ENCODE measurements at places on chromosomes 2 and 18.

DNA sequence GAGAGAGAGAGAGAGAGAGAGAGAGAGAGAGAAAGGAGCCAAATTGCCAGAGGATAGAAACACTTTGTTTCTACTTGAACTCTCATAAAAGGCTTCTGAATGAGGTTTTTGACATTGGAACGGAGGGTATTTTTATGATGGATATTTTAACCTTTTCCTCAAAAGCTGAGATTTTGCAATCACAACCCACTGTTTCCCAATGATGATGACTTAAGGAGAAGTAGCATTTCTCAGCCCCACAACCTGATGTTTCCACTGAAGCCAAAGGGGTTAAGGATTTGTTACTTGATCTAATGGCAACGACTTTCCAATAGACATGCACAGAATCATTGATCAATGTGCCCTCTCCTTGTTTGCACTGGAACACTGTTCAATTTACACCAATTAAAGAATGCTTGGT is 67.1 kb upstream of the POU3F3 start:
- no peak for DNase-seq

DNA sequence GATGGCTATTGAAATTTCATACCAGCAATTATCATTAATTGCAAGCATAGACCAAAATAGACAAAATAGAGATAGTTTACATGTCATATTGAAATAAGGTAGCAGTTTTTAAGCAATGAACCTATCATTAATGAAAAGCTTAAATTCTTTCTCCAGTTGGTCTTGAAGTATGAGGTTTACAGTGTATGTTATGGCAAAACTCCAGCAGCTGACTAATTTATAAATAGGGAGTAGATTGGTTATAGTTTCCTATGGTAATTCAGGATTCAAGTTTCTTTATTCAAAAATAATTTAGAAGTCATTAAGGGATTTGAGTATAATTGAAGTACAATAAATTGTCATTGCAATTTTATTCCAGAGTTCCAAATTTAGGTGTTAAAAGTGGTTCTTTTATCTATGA is 69.6 kb upstream of the COL5A2 start:
- DNase-seq, result no peak

- no peak for DNase-seq
Measured at GRCh38 chr2:85635636-85636035, 19.6 kb downstream of the USP39 start.

GRCh38 chr18:12038082-12038638 is 55.5 kb upstream of the ANKRD62 start:
- DNase-seq, result no peak

DNA sequence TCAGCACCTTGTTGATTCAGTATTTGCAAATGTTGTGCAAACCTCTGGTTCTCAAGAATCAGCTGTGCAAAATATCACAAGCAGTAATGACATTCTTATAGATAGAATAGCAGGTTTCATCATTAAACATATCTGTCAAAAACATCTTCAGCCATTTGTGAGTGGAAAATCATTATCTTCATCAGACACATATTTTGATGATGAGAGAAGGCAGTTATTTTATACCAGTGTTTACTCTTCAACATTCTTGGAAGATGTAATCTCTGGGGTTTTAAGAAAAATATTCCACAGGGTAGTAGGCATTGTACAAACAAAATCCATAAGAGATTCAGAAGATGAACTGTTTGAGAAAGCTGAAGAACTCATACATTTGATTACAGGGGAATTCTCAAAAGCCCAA is 64.3 kb downstream of the FSIP2 start:
- no peak for DNase-seq

DNA sequence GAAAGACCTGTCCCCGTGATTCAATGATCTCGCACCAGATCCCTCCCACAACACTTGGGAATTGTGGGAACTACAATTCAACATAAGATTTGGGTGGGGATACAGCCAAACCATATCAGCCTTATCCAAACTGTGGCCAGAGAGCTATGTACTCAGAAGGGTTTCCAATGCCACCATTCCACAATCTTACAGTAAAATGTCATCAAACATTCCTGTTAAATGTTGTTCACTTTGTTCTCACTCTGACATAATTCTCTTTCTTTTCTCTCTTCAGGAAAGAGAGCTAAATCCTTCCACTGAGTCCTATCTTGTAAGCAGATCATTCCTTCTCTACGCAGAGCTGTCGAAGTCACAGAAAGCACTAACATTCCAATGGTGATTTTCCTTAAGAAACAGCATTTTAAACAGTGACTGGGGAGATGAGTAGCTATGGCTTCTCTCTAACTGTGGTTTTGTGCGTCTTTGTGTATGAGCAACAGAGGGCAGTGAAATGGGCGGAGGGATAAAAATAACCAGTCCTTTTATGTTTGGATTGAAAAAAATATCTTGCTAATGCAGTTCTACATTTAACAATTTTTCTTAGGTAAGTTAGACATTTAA is 684.7 kb downstream of the EPHA4 start:
- no peak for DNase-seq

DNA sequence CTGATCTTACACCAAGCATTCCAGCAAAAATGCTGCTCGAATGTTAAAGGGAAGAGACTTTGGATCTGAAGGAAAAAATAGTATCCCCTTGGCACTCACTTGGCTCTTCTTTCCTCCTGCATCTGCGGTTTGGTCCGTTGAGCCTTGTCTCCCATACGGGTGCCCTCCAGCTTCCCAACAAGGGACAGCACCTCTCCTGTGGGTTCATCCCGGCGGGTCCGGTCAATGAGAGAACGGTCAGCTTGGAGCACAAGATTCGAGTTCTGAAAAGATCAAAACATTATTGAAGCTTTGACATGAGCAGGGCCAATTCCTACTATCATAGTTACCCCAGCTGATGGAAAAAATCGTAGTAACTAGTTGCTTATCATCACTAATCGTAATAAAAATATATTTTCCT is 740 bp downstream of the SNRNP200 start:
- no peak for DNase-seq
